ENCODE measurements at places on chromosomes 6 and 20.

DNA sequence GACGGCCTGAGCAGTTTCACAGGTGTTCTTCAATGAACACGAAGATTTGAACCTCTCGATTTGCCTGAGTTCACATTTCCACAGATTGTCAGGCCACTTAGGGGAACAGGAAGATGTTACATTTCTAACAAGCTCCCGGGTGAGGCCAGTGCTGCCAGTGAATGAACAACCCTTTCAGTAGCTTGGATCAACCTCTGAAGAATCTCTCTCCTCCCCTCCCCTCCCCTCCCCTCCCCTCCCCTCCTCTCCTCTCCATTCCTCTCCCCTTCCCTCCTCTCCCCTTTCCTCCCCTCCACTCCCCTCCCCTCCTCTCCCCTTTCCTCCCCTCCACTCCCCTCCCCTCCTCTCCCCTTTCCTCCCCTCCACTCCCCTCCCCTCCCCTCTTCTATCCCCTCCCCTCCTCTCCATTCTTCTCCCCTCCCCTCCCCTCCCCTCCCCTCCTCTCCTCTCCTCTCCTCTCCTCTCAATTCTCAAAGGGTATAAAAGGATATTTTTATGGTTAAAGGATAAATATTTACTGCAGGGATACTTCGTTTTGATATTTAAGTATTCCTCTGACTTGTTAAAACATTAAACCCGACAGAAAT lies 114.1 kb upstream of the INSM1 start:
- DNase-seq, result no peak

DNA sequence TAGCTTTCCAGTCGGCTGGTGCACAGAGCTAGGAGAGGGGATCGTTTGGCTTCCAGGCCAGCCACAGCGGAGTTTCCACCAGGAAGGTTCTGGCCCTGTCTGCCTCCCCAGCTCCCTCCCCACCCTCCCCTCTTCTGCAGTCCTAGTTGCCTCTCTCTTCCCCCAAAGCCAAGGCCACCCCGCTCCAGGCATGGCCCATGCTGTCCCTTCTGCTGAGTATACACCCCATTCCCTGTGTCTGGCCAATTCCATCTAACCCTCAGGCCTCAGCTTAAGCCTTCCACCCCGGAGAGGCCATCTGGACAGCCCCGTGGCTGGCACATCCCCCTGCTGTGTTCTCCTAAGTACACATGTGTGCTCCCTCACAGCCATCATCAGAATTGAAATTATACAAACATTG lies 167.4 kb downstream of the CDH4 start:
- DNase-seq, result no peak

DNA sequence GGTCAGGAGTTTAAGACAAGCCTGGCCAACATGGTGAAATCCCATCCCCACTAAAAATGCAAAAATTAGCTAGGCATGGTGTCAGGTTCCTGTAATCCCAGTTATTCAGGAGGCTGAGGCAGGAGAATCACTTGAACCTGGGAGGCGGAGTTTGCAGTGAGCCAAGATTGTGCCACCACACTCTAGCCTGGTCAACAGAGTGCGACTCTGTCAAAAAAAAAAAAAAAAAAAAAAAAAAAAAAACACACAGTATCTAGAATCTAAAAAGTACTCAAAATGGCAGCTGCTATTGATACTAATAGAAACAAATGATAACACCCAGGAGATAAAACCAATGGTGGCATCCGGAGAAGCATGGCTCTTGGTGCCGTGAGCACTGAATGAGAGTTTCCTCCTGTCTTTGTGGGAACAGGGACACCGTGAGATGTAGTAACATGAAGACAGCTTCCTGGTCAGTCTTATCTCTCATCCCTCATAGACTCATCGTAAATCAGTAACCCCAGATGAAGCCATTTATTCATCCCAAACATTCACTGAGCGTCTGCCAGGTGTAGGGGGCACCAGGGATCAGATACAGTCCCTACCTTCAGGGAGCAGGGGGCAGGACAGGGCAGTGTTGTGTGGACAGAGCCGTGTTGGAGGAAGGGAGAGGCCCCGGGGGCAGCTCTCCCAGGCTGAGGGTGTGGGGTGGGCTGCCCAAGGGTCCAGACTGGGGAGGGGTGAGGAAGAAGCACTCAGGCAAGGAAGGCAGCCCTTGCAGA lies 66.1 kb downstream of the SYNJ2 start:
- DNase-seq, result no peak

DNA sequence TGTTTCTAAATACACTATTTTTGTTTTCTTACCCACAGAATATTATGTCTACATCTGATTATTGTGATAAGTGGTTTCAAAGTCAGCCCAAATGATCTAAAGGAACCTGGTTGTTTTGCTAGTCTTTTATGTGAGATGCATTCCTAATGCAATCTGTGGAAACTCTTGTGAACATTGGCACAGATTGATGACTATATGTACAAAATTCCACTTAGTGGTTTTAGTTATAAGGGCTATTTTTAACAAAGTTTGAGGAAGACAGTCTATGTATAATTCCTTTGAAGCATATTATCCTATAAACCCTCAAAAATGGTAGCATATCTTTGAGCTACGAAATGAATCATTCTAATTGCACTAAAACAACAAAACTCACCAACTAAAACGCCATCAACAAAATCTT lies 140.9 kb downstream of the GRIK2 start:
- DNase-seq, result no peak

GRCh38 chr6:12761376-12762115 lies 45.0 kb downstream of the PHACTR1 start:
- DNase-seq, result no peak

GRCh38 chr6:49252901-49253300 lies 210.2 kb downstream of the MMUT start:
- no peak for DNase-seq

GRCh38 chr6:117206944-117207687 lies 58.2 kb upstream of the VGLL2 start:
- DNase-seq, result no peak

GRCh38 chr6:146305951-146306350 lies 237.7 kb upstream of the RAB32 start:
- DNase-seq, result no peak

DNA sequence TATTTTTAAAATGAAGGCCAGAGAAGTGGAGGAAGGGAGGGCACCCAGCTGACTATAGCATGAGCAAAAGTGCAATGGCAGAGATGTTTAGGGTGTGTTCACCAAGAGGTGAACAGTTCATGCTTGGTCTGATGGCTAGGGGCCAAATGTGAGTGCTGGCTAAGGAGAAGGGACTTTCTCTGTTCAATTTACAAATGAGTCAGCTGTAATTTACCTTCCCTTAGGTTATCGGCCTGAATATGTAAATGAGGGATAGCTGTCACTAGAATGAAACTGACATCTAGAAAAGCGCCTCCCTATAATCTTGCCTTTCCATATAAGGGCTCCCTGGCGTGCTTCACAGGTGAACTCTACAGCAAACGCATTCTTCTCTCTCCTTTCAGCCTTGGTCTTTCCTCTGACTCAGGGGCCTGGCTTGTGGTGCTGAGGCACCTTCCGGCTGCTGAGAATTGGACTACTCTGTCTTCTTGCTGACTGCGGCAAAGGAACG lies 114.7 kb upstream of the BACH2 start:
- peak; percentile 86 for DNase-seq

DNA sequence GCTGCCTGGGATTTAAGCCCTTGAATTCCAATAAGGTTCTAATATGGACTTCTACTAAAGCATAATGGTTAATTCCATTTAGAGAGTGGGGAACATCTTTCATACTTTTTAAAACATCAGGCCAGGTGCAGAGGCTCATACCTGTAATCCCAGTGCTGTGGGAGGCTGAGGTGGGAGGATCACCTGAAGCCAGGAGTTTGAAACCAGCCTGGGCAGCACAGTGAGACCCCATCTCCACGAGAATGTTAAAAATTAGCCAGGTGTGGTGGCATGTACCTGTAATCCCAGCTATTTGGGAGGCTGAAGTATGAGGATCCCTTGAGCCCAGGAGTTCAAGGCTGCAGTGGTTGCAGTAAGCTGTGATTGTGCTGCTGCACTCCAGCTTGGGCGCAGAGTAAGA lies 35.0 kb downstream of the E2F3 start:
- no peak for DNase-seq

GRCh38 chr20:2285613-2286012 lies 10.2 kb upstream of the TGM3 start:
- no peak for DNase-seq
